ENCODE measurements at places on chromosomes 4 and X. TPM values are rescaled to one million over a fixed set of nuclear protein-coding genes. Genes with fewer than 3 reads are reported as not detected.

GRCh38 chrX:107628662-107629539 lies 591 bp downstream of the PRPS1 start:
- DNase-seq = no peak

- DNase-seq = peak; percentile 65
Measured at GRCh38 chrX:100980608-100981497, 11.3 kb downstream of the ARL13A start.

NWD2 gene
- total RNA-seq = not detected

GRCh38 chr4:169293343-169294176 lies 22.8 kb upstream of the SH3RF1 start:
- DNase-seq = peak; percentile 31
